ENCODE measurements at places on chromosomes 6 and 20.
A peak's percentile ranks its signal among the peaks of the same experiment; 100 is the strongest.

DNA sequence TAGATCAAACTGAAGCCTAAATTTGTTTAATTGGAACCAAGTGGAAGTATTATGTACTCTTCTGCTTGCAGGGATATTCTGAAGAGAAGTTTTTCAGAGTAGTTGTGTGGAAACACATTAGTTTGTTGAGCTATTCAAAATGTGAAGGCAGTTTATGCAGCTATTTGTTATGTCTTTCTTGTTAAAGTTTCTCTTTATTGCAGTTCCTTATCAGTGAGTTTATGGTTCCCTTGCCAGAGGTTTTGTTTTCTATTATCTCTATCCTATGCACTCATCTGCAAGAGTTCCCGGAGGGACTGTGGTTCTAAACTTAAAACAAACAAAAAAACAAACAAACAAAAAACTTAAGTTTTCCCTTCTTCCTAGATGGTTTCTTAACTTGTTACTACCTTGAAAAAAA, 143.7 kb upstream of the SLC22A16 start:
- DNase-seq: no peak

DNA sequence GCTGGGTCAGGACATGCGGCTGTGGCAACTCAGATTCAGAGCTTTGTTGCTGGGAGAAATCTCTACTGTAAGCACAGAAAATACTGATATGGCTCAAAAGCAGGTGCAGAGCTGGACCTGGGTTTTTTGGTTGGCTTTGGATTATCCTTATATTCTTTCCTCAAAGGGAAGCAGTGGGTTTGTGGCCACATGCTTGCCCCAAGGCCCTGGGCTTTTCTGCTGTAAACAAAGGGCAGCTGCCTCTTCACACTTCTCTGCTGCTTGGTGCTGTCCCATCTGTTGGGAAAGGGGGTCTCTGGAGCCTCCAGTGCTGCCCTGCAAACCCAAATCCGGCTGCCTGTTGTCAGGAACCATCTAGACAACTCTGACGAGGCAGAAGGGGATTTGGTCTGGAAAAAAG, 52.4 kb downstream of the ANKRD6 start:
- DNase-seq: no peak

GRCh38 chr20:7703996-7704395, 236.3 kb downstream of the HAO1 start:
- no peak for DNase-seq

DNA sequence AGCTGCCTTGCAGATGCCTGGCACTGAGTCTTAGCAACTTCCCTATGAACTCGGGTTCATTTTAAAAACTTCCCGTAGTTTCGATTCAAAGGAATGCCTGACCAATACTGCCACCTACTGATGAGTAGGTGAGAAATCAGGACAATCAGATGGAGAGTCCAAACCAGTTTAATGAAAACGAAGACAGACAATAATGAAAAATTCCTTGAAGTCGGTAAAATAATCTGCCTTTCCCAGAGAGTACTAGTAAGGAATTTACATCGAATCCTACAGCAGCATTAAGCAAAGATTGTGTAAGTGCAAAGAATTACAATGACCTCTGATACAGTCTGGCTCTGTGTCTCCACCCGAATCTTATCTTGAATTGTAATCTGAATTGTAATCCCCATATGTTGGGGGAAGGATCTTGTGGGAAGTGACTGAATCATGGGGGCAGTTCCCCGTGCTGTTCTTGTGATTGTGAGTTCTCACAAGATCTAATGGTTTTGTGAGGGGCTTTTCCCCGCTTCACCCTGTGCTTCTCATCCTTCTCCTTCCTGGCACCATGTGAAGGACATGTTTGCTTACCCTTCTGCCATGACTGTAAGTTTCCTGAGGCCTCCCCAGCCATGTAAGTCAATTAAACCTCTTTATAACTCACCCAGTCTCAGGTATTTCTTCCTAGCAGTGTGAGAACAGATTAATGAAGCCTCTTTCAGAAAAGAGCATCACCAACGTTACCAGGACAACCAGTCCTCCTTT, 134.4 kb downstream of the ARHGAP18 start:
- no peak for DNase-seq

DNA sequence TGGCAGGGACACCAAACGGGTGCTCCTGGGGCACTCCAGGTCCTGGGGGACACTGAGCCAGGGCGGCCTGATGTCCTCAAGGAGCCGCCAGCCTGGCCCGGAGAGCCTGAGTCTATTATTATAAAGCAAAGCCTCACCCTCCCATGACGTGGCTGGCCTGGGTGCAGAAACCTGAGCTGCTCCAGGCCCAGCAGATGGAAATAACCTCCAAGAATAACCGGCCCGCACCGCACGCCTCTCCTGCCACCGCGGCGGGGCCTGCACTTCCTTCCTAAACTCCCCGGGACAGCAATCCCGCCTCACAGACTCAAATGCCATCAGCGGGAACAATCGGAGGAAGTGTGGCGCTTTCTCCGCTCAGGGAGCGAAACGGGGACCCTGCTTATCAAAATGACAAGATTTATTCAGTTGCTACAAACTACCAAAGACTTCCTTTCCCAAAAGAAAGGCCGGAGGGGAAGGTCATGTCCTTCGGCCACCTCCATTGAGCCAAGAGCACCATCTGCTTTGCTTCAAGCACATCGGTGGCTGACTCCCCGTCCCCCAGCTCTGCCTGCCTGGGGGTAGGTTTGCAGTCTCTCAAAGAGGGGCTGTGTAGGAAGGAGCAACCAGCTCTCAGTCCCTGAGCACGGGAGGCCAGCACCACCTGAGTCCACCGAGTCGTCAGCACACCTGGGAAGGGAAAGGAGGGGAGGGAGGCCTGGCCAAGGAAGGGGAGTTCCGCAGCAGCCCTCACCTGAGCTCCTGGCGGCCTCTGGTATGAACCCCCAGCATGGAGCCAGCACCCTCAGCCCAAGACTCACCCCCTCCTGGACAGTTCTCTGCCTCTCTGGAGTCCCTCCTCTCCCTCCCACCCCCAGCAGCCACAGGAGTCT, 78.6 kb upstream of the QKI start:
- DNase-seq: no peak

- no peak for DNase-seq
These were observed 236.4 kb upstream of the TENT5A start for GRCh38 chr6:81988871-81989270.

DNA sequence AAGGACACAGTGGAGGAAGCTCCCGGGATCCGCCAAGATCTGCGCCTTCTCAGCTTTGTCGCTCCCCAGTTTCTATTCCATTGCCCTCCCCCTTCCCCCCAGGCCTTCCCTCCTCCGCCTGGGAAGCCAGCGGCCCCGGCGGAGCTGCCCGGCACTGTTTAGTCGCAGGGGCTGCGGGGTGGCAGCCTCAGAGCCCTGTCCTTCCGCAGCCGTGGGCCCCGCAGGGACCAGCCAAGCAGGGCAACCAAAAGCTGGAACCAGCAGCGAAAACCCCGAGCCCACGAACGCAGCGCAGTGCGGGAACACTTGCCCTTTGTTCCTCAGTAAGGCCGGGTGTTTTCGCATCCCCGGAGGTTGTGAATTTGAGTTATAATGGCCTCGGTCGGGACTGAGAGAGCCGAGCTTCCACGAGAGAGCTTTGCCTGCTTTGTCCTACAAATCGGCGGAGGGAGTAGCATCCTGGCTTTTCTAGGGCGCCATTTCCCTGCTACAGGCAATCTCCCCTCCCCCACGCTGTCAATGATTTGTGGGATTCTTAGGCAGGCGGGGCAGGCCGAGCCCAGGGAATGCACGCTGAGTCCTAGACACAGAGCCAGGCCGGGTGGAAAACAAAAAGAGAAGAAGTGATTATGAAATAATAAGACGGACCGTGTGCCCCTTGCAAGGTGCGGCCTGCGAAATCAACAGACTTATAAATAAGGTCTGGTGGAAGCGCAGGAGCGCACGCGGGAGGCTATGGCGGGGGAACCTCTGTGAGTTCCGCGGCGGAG, 4.0 kb upstream of the TUBB2B start:
- DNase-seq: no peak

GRCh38 chr6:163753430-163753829, 338.9 kb downstream of the QKI start:
- no peak for DNase-seq

GRCh38 chr6:40407239-40407638, 179.9 kb downstream of the LRFN2 start:
- DNase-seq: no peak

DNA sequence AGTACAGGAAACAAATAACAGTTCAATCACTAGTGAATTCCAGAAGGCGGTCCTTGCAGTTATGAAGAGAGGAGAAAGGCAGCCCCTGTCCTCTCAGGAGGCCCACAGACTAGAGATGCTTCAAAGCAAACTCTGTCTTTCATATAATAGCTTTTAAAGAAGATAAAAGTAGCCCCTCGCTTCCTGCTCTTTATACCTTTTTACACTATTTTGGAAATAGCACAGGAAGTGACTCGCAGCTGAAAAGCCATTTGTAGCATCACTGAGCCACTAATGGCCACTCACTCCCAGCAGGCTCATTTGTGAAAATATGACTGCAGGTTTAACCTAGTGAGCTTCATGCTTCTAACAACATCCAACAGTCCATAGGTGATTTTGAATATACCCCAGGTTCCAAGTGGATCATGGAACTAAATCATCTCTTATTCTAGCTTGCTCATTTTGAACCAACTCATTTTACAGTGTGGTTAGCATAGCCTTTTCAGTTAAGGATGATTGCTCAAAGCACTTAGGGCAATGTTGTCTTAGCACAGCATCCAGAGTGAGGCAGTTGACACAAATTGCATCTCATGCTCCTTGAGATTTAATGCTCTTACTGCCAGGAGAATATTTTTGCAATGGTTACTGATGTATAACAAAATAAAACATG, 136.0 kb upstream of the NRSN1 start:
- DNase-seq: no peak

GRCh38 chr6:70163795-70164194, 139.1 kb downstream of the COL9A1 start:
- no peak for DNase-seq

DNA sequence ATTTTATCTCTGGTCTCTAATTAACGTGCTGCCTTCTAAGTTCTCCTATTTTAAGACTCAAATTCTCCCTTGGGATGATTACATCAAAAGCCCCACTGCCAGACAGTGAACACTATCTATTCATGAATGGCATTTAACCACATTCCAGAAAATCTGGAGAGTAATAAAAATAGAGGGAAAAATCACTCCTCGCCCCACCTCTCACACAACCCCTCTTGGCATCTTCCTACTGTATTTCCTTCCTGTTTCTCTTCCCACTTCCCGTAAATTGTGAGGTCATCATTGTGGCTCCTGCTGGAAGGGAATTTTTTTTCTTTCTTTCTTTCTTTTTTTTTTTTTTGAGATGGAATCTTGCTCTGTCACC, 31.5 kb downstream of the RAB44 start:
- no peak for DNase-seq

- no peak for DNase-seq
These were observed 21.9 kb downstream of the BTBD9 start for GRCh38 chr6:38617856-38618255.

- DNase-seq: no peak
These were observed 241.8 kb upstream of the BMP2 start for GRCh38 chr20:6525447-6526303.

- DNase-seq: no peak
These were observed 25.2 kb upstream of the SCML4 start for GRCh38 chr6:107849325-107849724.

- DNase-seq: peak; percentile 59
These were observed 2.1 kb downstream of the SOX12 start for GRCh38 chr20:327186-328026.

DNA sequence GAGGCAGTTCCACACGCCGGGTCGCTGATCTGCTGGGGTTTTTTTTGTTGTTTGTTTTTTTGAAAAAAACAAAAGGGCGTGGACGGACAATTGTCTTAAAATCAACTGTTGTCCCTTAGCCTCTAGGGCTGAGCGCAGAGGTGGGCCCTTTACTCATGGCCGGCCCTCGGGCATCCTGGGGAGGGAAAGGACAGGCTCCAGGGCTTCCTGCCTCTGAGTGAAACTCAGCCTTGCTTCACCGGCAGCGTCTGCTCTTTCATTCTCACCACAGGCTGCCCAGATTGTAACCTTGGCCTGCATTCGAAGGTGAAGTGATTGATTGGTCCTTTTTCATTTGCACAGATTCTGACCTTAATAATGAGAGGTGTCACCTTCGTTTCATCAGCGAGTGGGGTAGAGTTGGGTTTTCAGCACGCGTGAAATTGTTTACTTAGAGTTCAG, 797 bp downstream of the SMIM13 start:
- peak; percentile 42 for DNase-seq

GRCh38 chr6:26607434-26608230, 10.9 kb downstream of the ABT1 start:
- DNase-seq: no peak

DNA sequence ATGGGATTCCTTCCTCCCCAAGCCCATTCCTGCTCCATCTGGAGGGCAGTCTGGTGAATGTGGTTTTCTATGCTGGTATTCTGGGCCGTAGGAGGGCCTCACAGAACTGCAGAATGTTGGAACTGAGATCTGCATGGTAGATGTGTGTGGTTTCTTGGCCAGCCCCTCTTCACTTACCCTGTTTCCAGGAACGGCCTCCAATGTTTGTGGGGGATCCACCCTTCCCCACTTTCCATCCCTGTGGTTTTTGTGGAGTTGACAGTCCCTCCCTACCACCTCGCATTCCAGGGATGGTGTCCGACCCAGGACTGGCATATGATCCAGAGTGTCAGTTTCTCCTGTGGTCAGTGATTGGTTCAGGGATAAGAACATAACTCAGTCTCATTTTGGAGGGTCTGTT, 26.7 kb upstream of the TMEM14A start:
- DNase-seq: no peak

DNA sequence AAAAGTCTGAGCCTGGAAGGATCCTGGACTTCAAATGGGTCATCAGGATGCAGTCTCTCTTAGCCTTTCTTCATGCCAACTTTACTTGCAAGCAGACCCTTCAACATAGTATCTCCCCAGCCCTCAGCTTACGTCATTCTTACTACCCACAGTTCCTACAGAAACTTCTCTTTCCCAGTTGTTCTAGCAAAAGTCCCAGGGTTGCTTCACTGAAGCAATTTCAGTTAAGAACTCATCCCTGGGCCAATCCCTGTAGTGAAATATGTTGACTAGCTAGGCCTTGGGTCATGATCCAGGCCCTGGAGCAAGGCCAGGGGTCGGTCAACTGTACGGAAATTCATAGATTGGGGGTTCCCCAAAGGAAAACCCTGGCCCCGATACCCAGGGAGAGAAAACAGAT, 8.6 kb upstream of the FAM83D start:
- no peak for DNase-seq

DNA sequence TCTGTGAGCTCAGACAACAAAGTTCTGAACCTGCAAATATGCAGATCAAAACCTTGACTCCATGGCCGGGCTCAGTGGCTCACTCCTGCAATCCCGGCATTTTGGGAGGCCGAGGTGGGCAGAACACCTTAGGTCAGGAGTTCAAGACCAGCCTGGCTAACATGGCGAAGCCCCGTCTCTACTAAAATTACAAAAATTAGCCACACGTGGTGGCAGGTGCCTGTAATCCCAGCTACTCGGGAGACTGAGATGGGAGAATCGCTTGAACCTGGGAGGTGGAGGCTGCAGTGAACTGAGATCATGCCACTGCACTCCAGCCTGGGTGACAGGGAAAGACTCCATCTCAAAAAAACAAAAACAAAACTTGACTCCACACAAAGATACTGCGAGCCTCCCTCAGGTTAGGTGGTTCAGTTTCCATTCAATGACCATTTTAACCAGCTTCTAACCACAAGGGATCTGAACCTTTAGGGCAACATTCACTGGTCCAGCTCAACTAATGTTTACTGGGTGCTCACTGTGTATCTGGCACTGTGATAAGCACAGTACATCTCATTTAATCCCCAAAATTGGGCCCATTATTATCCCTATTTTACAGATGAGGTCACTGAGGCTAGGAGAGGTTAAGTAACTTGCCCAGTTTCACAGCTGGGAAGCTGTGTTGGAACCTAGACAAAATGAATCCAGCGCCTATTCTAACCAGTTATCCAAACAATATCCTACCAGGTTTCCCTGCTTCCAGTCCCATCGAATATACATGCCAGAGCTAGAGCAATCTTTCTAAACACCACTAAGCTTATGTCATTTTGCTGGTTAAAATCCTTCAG, 1.8 kb downstream of the SNRPB start:
- no peak for DNase-seq
